ENCODE measurements at places on chromosomes 4 and X. TPM values are rescaled to one million over a fixed set of nuclear protein-coding genes. Genes with fewer than 3 reads are reported as not detected.

DNA sequence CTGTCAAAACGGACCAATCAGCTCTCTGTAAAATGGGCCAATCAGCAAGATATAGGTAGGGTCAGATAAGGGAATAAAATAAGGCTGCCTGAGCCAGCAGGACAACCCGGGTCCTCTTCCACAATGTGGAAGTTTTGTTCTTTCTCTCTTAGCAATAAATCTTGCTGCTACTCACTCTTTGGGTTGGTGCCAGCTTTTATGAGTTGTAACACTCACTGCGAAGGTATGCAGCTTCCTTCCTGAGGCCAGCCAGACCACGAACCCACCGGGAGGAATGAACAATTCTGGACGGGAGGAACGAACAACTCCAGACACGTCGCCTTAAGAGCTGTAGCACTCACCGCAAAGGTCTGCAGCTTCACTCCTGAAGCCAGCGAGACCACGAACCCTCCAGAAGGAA lies 287.8 kb downstream of the RAPGEF2 start:
- DNase-seq = no peak

GRCh38 chr4:144342949-144343760 lies 202.6 kb upstream of the GYPA start:
- no peak for DNase-seq

GRCh38 chr4:39237179-39237578 lies 54.9 kb downstream of the WDR19 start:
- no peak for DNase-seq

GRCh38 chr4:24094726-24095125 lies 204.9 kb upstream of the PPARGC1A start:
- DNase-seq = no peak

- no peak for DNase-seq
Observed at GRCh38 chr4:2728221-2728620, 27.9 kb downstream of the TNIP2 start.

DNA sequence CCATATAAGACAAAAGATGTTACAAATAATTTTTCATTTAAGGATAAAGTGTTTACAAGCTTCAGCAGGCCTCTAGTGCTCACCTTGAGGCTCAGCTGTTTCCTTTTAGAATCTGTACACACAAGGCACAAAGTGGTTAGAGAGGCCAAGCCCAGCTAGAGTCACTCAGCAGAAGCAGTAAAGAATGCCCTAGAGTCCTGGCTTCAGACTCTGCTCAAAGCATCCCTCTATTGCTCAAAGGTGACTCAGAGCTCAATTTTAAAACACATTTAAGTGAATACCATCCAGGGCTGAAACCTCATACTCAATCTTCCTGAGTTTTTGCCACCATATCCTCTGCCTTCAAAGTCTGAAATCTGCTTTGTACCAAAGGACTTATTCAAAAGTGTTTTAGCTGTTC lies 22.6 kb upstream of the PHF8 start:
- DNase-seq = no peak

DNA sequence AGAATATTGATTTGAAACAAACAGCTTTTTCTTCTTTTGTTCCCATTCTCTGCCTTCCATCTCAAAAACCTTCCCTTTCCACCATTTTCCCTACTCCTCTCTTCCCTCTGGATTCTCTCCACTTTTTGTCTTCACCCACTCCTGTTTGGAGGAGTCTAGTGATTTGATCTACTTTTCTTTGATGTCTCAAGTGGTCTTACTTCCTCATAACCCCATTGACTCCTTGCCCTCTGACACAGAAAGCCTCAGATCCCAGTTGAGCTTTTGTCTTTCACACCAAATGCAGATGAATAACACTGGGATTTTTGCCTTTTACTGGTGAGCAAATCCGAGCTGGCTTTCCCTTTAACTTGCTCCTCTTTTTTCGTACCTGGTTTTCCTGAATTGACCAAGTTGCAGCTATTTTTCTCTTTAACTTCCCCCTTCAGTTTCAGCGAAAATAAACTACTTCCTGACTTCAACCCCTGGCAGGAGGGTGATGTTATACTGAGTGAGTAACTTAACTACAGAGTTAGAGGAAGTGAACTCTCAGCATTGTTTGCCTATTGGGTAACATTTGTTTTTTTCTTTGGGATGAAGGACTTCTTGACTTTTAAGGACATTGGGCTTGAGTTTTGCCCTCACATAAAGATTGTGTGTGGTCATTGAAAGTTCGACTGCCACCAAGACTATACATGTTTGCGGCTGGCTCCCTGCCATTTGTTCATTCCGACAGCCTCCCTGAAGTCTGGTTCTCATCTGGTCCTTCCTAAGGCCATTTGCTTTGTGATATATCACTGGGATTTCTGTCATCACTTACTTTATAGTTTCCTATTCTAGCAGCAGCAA lies 392.8 kb upstream of the NR3C2 start:
- no peak for DNase-seq

GRCh38 chr4:109334129-109335105 lies 32.0 kb upstream of the COL25A1 start:
- no peak for DNase-seq

DNA sequence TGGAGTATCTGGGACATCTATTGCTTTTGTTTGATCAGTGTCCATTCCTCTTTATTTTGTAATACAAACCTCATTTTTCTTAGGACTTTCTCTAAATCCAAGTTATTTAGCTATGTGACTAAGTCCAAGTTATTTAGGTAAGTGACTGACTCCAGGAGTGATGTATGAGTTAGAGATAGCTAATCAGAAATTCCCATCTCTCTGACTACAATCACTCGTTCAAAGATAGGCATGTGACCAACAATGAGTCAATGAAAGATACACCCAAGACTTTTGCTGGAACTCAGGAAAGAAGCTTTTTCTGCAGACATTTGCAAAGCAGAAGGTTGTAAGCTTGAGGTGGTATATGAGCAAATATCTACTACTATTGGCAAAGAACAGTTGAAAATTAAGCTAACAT lies 72.5 kb upstream of the KCNIP4 start:
- no peak for DNase-seq

DNA sequence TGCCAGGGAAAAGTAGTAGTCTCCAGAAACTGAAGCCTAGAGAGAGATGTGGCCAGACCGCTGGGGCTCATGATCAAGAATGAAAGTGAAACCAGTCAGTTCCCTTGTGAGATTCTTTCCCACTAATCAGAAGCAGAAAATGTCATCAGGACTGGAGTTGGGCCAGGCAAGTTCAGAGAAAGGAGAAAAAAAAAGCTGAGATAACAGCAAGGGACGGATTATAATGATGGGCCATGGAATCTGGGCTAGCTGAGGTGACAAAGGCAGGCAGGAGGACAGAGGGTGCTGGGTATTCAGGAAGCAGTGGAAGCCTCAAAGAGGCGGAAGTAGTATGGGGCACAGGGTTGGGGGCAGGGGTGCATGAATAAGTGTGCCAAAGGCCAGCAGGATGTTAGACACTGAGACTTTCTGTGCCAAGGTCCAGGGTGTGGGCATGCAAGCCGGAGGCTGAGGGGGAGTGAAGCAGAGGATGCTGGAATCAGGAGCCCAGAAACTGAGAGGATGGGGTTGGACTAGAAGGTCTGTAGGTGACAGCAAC lies 2.5 kb downstream of the CXorf38 start:
- no peak for DNase-seq

DNA sequence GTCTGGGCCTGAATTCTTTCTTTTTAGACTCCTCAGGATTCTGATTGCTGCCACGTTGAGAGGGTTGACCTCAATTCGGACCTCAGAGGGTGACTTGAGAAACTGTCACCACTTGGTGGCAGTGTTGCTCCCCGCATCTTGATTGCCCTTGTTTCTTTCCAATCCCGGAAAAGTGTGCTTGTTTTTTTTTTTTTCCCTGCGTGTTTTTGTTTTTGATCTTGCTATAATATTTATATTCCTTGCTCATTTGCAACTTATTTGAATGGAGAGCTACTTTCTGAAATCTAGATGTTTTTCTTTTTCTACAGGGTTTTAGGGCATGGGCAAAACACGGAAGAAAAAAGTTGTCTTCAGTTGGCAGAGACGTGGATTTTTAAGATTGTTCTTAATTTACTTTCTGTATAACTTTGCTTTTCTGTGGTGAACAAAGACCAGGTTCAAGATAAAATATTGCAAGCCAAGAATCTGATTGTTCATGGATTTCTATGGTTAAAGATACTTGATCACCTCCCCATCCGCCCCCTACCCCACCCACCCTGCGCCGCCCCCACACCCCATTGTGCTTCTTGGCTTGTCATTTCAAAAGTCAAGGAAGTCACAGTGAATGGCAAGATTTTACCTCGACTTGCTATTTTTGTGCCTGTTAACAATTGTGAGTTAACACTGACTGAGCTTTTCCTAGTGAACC lies 102.0 kb downstream of the PTTG2 start:
- DNase-seq = peak; percentile 62

- DNase-seq = peak; percentile 85
Observed at GRCh38 chr4:153655928-153656327, 28.2 kb upstream of the TLR2 start.

GRCh38 chrX:101410461-101410860 lies 2.4 kb downstream of the HNRNPH2 start:
- no peak for DNase-seq

The ZNF595 gene
- total RNA-seq = 41.3 TPM

The SPON2 gene
- total RNA-seq = 59.4 TPM

The NHSL2 gene
- 5.4 TPM for total RNA-seq

The GC gene
- not detected for total RNA-seq

The HNRNPDL gene
- total RNA-seq = 211 TPM

The DGAT2L6 gene
- total RNA-seq = not detected

The IGBP1 gene
- total RNA-seq = 71.8 TPM

Data from breast epithelium (tissue), 4 donors.